ENCODE measurements at places on chromosomes 3 and 15.

- no peak for DNase-seq
Observed at GRCh38 chr3:21436835-21437234, 314.2 kb downstream of the ZNF385D start.

DNA sequence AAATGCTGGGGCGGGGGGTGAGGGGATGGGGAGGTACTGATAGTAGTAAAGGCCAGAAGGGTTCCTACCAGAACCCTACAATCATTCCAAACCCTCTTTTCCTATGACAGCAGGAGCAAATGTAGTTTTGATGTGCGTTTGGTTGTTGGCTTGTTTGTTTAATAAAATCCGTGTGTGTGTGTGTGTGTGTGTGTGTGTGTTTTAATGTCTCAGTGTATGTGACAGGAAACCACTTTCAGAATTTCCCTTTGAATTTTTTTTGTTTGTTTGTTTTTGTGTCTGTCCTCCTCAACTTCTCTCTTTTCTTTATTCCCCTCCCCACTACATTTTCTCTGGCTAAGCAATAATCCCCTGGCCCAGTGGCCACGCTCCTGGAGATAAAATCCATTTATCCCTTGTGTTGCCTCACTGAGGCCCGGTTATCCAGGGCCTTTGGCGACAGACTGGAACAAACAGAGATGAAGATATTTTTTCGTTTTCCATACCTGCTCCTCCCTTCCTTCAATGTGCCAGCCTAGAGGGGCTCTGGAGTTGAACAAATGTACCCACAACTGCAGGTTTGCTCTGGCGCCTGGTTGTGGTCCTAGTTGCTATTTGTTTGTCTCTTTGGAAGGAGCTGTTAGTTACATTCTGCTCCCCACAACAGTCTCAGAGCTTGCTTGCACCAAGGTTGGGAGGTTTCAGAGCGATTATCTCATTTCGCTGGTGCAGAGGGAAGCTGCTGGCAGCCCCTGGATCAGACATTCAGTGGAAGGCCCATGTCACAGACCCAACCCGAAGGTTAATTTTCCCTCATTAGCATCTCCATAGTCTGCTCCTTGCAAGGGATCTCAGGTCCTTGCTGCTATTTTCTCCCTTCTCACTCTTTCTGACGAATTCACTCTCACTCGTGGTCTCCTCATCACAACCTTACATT, 17.9 kb downstream of the NR2F2 start:
- DNase-seq = no peak

GRCh38 chr15:98841419-98841970, 166.1 kb downstream of the PGPEP1L start:
- DNase-seq = no peak

GRCh38 chr3:104873331-104873730, 493.4 kb upstream of the ALCAM start:
- no peak for DNase-seq
